ENCODE measurements at places on chromosomes 7 and 10.

GRCh38 chr10:29670761-29671160, 36.0 kb upstream of the SVIL start:
- DNase-seq: no peak

DNA sequence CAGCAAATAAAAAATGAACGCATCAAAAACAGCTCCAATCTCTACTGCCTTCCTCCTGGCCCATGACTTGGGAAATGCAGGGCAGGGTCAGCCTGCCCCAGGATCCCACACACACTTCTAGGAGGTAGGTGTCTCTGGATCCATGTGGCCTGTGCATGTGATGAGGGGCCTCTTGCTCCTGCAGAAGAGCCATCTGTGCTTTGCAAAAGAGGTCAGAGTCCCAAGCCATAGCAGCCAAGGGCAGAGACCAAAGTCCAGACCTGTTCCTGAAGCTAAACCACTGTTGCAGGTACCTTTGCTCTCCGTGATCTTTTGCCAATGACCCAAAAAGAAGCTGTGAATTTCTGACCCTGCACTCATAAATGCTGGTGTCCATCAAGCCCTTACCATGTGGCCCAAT, 57.1 kb downstream of the KCNMA1 start:
- no peak for DNase-seq

DNA sequence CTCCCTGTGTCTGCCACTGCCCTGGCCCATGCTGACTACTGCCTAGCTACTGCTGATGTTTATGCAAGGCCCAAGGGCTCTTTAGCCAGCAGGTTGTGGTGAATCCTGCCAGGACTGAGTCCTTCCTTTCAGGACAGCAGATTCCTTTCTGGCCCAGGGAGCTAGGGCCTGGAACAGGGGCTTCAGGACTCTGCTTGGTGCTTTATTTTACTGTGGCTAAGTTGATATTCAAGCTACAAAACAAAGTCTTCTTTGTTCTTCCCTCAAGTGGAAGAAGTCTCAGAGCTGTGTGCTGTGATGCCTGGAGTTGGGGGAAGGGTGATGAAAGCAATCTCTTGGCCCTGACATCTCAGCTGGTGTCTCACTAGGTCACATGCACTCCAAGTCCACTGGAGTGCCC, 66.2 kb upstream of the NME8 start:
- DNase-seq: no peak

DNA sequence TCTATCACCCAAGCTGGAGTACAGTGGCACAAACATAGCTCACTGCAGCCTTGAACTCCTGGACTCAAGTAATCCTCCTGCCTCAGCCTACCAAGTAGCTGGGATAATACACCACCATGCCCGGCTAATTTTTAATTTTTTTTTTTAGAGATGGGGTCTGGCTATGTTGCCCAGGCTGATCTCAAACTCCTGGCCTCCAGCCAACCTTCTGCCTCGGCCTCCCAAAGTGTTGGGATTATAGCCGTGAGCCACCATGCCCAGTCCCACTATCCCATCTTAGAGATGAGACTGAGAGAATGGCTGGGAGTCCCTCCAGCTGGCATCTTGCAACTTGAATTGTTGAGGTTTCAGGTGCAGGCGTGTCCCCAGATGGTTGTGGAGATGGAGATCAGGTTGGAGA, 40.7 kb upstream of the ELN start:
- no peak for DNase-seq

GRCh38 chr7:72321081-72321480, 91.1 kb downstream of the CALN1 start:
- no peak for DNase-seq

- DNase-seq: no peak
These were observed 98.6 kb upstream of the PRPS1L1 start for GRCh38 chr7:18126281-18126680.

GRCh38 chr10:95444792-95445191, 116.4 kb downstream of the SORBS1 start:
- DNase-seq: no peak

DNA sequence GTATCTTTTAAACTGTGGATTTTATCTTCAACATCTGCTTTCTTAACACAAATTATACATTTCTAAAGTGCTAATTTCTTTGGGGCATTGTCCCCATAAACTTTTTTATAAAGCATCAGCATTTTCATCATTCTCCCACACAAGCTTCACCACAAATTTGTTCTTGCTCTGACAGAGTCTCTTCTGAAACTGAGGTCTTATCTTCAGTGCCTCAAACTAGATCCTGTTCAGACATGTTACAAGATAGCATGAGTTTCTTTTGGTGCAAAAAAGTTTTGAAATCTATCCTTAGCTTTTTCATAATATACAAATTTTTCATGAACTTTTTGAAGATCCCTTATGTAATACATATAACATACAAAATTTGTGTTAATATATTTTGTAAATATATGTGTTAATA, 346.6 kb downstream of the IPMK start:
- no peak for DNase-seq

GRCh38 chr7:100885440-100886141, 3.9 kb downstream of the UFSP1 start:
- DNase-seq: no peak

- DNase-seq: peak; percentile 44
These were observed 123.0 kb downstream of the ANLN start for GRCh38 chr7:36512616-36513015.

- DNase-seq: no peak
These were observed 23.7 kb downstream of the GSDME start for GRCh38 chr7:24733414-24734060.

DNA sequence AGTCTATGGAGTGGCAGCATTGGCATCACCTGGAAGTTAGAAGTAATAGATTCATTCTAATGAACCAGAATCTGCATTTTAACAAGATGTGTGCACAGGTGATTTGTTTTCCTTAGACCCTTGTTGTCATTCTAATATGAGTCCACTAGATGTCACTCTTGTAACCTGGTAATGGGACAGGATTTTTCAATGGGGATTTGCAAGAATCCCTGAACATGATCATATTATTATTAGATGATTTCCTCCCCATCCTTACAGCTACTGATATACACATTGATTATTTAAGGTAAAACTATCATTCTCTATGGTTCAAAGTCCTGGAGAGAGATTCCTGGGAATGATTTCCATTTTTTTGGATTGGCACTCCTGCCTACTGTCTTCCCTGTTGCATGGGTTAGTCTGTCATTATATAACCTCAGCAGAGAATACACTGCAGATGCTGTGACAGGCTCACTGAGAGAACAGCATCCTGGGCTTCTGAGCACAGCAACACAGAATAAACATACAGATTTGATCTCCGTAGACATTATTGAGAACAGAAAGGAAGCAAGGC, 194.9 kb downstream of the SUGCT start:
- no peak for DNase-seq

DNA sequence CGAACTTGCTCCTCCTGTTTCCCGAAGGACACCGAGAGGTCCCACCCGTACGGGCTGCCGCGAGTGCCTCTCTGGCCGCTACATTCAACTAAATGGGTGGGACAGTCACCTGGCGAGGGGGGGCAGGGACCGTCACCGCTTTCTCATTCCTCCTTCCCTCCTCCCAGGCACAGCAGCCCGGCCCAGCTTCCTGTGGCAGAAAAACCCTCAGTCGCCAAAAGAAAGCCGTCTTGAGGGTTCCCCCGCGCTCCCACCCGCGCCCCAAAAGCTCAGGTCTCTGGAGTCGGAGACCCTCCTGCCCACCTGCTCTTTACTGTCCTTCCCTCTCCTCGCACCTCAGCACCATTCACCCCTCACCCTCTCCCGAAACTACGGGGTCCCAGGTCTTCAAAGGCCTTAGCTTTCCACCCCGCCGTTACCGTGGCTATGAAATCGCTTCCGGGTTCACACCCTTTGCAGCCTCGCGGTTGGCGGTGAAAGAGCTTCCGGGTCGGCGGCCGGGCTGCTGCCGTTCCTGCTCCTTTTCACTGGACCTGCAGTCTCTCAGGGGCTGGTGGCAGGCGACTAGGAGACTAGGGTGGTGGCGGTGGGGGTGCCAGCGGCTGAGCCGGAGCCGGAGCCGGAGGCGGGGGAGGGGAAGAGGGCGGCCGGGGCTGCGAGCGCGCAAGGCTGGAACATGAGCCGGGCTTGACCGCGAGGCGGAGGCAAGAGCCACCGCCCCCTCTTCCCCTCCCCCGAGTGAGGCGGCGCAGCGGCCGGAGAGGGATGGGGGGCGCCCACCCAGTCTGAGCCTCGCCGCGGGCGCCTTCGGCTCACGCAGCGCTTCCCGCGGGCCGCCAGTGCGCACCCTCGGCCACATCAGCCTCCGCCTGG, at the start of the genes ANKIB1 and KRIT1:
Gene ANKIB1 (plus strand): TSS at position 488 of the 873 bp plus-strand sequence. CDS start 49,005 bp downstream, outside the sequence.
Gene KRIT1 (minus strand): TSS at position 428 of the 873 bp plus-strand sequence. CDS start 3,779 bp downstream, outside the sequence.
- peak; percentile 91 for DNase-seq

DNA sequence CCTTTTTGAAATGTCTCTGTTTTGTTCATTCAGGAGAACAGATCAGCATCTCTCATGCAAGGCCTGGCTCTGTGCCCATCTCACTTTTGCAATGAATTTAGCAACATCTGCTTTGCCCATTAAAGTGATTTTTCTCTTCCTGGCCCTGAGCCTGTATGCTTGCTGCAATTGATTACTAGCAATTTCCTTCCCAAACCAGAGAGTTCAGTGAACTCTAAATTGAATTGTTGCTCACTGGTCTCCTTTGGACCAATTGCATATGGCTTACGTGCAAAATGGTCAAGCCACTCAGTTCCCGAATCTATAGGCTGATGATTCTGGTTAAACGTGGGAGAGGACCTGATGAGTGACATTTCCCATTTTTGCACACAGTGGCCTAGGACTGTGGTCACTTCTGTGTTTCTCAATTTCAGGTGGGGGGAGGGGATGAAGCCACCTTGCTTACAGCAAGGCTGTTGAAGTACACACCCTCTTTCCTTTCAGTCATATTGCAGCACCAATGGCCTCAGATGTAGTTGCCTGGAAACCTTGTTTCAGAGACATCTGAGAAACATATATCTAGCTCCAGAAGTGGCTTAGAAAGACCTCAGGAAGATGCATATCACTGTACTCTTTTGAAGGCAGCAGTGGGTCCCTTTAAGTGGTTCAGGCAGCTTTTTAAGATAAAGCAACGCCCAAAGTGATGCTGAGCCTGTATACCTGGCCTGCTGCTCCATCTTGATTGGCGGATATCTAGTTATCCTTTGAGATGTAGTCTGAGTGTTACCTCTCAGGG, 201.4 kb downstream of the PTEN start:
- no peak for DNase-seq

DNA sequence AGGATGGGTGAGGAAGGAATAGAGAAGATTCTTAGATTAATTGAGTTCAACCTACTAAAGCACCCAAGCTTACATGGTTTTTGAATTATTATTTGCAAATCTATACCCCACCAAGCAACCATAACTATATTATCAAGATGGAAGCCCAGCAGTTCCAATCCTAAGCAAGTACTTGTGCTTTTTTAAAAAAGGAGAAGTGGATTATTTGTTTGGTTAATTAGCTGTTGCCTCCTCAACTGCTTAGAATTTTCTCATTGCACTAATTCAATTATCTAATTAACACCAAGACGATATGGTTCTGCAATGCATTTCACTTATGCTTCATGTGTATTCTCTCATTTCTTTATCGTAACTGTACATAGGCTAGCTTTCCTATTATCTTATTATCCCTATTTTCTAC, 27.3 kb upstream of the WIPF3 start:
- DNase-seq: no peak

DNA sequence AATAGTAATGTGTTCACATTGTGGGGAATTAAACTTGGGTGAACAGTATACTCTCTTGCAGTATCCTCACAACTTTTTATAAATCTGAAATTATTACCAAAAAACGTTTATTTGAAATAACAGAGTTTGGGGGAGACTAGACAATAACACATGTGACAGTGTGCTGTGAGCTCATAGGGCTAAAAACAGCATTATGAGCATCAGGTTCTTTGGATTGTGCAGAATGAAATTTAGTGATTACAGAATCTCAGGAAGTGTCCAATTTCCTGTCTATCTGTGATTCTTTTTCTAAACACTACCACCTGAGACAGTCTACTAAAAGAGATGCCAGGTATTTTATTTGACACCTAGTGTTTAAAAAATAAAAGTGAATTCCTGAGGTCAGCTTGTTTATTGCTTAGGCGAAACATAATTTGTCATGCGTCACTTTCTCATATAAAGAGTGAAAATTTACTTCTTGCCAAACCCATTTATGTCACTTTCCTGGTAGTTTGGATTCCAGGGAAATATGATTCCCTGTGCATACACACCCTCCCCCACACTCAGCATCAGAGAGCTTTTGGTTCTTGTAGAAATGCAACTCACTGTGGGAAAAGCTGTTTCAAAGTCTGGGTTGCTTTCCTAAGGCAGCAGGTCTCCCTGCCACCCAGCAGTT, 71.2 kb downstream of the AOAH start:
- DNase-seq: no peak

GRCh38 chr7:33444511-33444910, 315.1 kb downstream of the BBS9 start:
- DNase-seq: no peak

DNA sequence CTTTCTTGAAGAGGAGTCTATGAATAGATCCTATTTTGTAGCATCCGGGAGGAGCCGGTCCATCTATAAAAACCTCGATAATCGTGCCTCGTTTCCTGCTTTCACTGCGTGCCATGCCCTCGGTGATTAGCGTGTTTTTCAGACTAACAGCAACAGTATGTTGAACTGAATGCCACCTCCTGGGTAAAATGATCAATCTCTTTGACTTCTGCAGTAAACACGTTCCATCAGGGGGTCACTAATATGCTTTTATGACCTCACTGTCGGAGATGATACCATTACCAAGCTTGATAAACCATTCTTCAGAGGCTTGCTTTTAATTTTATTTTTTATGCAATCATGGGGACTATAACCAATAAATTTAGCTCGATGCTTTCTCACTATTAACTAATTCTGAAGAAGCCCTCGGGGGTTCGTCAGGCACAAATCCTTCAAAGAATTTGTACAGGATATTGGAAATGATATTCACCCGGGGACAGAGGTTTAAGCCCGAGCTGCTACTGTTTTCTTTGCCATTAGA, 228.3 kb downstream of the ADARB2 start:
- no peak for DNase-seq

GRCh38 chr7:17126413-17127268, 171.8 kb upstream of the AHR start:
- no peak for DNase-seq

DNA sequence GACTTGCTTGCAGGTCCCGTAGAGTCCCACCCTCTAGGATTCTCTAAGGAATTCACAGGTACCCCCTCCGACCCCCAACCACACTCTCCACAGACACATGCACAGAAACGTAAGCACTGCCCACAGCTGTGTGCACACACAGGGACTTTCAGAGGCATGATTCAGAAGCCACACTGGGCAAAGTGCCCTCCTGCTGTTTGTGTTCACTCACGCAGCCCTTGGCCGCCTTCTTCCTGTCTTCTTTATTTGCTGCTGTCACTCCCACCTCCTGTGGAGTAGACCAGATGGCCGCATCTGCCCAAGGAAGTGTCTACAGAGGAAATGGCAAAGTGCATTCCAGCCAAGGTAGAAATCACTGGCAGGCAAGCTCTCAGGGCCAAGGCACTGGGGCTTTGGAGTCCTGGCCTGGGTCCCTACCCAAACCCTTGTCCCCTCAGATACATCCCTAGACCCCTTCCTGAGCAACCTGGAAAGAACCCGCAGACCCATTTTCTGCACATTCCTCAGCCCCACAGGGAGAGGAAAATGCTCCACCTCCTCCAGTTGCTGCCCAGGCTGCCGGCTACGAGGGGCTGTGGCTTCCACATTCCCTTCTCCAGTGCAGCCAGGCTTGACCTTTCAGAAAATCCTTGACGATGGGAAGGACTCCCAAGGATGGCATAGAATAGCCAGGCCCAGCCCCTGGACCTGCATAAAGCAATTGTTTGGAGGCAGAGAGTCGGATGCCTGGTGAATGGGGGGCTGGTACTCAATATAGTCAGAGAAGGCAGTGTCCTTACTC, 21.6 kb upstream of the GIMAP8 start:
- no peak for DNase-seq

All from vagina (tissue), 2 donors.